ENCODE measurements at places on chromosomes 2 and 18.
A peak's percentile ranks its signal among the peaks of the same experiment; 100 is the strongest.

GRCh38 chr2:31411771-31412170, 2.8 kb downstream of the XDH start:
- DNase-seq, result peak; percentile 60

DNA sequence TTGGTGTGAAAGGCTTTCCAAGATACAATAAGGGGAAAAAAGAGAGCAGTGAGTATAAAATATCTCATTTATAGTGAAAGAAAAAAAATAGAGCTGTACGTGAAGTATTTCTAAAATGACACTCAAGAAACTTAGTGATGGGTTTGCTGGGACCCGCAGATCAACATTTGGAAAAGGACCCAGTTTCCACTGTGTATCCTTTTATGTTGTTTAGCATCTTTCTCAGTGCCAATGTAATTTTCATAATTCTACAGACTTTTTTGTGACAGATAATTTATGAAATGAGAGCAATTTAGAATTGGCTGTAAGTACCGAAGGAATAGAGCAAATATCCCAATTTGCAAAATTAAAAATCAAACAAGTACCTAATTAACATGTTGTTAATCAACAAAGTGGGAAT, 116.9 kb downstream of the SH3BP4 start:
- no peak for DNase-seq

DNA sequence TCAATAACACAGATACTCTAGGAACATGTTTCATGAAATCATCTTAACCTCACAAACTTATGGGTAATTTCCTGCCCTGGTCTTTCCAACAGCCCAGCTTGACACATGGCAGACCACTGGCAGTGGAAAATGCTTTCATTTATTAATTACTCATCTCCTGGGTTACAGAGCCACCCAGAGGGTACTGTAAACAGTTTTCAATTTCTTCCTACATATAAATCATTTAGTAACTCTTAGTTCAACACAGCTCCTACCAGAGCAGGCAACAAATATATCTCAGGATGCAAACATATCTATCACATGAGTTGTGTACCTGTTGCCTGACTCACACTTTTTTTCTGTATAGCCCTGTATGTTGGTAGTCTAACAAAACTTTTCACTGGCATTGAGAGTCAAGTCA, 99.2 kb upstream of the VRK2 start:
- no peak for DNase-seq

DNA sequence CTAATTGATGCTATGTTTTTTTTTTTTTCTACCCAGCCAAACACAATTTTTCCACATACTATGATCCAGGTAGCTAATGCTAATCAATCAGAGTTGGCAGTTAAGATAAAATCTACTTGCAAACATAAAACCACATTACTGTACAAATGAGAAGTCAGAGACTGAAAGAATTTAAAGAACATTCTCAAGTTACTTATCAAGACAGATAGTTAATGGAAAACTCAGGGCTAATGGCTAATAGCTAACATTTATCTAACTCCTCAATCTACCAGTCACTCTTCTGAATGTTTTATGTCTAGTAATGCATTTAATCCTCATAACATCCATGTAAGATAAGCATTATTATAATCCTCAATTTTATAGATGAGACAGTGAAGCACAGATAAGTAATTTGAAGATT, 537.6 kb upstream of the SETBP1 start:
- DNase-seq, result peak; percentile 75

GRCh38 chr2:4130651-4131050, 427.3 kb downstream of the DCDC2C start:
- no peak for DNase-seq
